ENCODE measurements at places on chromosomes 6 and 20.

DNA sequence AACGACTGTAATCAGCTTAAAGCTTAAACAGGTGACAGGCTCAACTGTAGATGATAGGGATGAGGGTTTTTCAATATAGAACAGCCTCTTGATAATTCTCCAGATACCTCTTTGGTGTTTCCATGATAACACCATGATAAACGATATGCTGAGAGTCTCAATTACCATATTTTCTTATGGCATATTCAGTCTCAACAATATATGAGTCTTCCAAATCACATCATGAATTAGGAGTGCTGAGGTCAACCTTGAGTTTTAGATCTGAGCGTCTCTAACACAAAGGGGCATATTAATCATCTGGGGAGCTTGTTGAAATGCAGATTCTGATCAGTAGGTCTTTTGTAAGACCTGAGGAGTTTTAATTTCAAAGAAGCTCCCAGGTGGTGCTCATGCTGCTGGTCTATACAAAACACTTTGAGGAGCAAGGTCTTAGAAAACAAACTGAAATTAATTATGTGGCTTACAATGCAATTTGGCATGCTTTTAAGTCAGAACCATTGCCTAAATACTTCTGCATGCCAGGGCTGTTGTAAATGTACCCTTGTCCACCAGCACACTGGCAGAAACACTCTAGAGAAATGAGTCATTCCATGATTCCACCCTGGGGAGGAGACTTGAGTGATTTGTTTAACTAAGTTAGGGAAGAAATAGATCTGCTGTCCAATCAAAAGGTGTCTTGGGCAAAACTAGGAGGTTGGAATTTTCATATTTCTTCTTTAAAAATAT, 49.6 kb downstream of the PTCHD4 start:
- no peak for DNase-seq

DNA sequence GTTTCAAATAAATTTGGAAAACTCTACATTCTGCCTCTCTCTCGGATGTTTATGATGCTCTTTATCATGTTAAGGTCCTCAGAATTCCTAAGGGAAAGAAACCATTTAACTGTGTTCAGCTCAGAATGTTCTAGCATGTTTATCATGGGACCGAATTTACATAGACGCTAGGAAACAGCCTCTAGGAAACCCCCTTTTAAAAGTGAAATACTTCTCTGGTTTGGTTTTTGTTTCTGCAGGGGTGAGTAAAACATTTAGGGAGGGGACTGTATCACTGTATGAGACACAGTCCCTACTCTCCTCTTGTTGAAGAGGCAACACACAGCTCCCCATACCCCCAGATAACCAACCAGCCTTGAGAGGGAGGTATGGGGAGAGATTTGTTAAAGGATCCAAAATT, 267.6 kb upstream of the SUPT3H start:
- DNase-seq: no peak

GRCh38 chr6:79605968-79606764, 25.0 kb upstream of the SH3BGRL2 start:
- DNase-seq: peak; percentile 7

DNA sequence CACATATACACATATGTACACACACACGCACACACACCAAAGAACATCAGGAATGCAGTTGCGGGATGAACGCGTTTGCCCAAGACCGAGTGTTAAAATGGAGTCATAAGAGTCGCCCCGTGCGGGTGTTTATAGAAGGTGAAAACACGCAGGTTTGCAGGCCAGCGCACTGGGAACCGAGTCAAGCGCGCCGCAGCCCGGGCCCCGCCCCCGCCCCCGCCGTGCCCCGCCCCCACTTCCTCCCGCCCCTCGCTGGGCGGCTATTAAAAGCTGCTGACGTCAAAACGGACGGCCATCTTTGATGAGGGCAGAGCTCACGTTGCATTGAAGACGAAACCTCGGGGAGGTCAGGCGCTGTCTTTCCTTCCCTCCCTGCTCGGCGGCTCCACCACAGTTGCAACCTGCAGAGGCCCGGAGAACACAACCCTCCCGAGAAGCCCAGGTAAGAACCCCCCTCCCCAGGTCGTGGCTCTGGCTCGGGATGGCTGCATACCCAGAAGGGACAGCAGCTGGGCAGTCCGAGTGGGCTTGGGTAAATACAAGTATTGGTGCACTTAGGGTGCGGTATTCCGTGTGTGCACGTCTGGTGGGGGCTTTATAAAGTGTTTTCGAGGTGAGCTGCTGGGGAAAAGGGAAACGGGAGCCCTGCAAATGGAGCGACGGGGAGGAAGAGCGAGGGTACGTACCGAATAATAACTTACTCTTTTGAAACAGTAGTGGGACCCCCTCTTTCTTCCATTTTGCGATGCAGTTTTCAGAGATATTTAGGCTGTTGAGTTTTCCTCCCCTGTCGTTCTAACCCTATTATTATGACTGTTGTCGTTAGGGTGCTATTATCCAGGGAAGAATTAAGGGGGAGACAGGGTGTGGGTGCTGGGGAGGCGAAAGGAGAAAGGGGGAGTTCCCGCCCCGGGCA, at the start of gene SNAP25:
TSS of gene SNAP25 (plus strand) at position 295 of the 916 bp plus-strand sequence. CDS start 56,662 bp downstream, outside the sequence.
- peak; percentile 94 for DNase-seq

DNA sequence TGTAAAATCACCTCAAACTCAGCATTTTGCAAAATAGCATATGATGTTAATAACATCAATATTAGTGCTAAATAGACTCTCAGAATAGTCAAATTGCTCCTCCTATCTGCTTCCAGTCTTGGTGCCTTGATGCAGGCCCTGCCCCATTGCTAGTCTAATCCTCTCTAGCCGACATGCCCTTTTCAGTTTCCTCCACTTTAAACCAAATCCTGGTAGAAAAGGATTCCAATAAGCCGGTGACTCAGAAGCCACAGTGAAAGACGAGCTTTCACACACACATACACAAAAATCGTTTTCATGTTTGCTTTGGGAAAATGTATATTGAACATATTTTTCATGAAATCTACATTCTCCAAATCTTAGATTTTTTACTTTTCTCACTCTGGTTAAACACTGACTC, 203.1 kb downstream of the LMBRD1 start:
- DNase-seq: no peak

- no peak for DNase-seq
Observed at GRCh38 chr20:24981790-24982189, 10.8 kb downstream of the APMAP start.

DNA sequence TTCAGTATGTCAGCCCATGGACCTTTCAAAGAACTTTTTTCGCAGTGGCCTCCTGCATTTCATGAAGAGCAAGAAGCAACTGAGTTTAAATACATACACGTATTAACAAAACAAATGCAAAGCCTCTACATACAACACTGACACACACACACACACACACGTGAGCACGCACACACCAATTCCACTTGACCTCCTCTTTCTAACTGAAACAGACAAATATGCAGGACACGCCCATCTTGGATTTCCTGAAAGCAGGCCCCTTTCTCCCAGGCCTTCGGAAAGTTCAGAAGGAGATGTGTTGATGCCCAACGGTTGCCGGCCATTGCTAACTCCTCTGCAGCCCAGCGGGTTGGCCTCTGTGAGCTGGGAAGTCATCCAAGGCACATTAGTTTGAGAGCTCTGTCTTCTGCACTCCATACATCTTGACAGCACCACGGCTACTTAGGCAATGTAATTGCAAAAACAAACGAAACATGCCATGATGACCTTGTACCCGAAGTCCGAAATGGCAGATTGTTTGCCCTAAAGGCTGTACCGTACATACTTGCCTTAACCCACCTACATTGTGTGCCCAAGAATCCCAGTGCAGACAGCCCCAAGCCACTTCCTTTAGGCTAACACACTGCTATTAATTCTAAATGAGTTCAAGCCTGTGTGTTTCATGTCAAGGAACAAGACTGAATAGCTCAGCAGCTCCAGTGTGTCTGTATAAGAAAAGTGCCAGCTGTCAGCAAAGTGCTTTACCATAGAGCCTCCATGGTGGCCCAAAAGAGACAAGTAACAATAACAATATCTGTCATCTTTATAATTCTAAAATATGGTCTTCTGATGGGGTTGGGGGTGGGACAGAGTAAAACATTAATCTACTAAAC, 138.8 kb upstream of the RNF217 start:
- DNase-seq: no peak

- DNase-seq: no peak
Observed at GRCh38 chr20:1534526-1534925, 23.0 kb downstream of the SIRPD start.

DNA sequence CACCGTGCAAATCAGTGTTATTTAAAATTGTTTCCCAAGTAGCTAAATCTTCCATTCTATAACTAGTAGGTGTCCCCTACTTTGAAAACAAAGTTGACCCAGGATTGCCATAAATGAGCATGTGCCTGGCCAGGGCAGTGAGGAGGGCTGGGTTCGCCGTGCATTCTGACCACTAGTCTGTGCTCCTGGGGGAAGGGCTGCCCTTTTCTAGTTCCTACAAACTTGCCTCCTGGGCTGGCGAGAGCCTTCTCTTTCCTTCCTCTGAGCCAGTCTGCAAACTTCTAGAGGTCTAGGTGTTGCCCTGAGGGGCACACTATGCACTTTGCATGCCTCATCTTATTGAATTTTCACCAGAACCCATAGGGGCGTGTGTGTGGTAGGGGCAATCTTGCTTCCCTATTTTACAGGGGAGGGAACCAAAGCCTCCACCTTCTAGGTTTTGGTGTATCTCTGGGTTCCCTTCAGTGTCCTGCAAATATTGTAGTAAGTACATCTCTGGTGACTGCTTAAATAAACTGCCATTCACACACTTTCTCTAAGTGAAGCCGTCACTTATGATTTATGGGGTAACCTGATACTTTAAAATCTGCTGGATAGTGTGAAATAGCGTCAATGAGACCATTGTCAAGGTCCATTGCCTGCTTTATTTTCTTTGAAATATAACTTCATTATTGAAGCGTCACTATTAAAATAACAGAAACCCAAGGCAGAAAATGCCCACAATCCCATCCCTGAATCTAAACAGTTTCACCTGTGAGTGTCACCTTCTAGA, 42.2 kb downstream of the CDH26 start:
- no peak for DNase-seq

DNA sequence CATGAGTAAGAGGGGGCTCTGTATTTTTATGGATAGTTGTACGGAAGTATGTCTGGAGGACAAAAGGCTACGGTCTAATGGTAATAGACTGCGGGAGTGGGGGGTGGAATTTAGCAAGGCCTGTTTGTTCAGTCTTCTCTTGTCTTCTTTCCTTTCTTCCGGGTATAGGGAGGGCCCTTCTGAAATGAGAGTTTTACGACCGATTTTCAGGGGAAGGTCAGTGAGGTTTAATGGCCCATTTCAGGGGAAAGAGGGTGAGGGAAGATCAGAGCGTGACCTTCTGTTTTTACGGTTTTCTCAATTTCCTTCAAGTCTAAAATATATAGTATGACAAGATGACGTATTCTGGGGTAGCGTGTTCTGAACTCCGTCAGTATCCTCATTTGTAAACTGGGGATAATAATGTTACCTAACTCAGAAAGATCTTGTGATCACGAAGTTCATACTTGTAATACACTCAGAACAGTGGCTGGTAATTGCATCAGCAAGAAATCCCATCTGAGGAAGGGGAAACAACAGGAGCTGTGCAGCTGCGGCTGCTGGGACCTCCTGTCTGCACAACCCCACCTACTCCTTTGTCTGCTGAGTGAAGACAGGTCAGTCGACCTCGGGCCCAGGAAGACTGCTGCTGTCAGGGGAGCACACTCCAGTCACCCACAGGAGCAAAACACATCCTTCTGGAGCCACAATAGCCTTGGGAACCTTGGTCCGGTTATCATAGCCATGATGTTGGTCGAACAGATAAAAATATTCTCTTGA, 90.4 kb downstream of the MAP3K7 start:
- DNase-seq: no peak

- peak; percentile 13 for DNase-seq
Observed at GRCh38 chr6:40874495-40874894, 164.5 kb downstream of the UNC5CL start.

- no peak for DNase-seq
Observed at GRCh38 chr6:44499609-44500008, 112.1 kb downstream of the CDC5L start.

DNA sequence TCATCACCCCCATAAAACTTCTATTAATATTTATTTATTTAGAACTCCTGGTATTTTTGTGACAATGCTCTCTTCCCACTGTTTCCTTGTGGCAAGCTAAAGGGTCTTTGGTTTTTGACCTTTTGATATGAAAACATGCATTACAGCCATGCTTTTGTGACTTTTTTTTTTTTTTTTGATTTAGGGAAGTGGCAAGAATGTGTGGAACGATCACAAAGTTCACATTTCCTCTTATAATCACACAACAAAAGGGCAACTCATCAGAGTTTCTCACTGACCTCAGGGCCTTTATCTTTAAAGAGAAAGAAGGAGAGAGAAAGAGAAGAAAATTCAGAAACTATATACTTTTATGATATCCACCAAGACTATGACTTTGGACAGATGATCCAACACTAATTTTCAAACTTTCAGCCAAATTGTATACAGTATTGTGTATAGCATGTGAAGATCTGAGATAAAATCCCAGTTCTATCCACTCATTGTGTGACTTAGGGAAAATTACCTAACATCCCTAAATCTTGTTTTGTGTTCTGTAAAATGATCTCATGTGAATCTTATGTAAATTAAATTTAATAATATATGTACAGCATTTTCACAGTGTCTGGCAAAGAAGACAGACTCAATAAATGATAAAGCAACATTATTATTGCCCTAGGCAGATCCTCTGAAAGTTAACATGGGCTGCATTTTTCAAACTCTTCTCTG, 106.8 kb upstream of the MARCKS start:
- DNase-seq: no peak

GRCh38 chr6:90350689-90351554, 54.3 kb upstream of the BACH2 start:
- no peak for DNase-seq
